Activated T-helper 1 cell treated with anti-CD3 and anti-CD28 coated beads, Interleukin-12 subunit alpha, Interleukin-12 subunit beta, Interleukin-2, Interleukin-4 antibody, amounts not matched to agents 30 ng/mL and 10 ng/mL and 1 ng/mL, durations not matched to agents 14 hours and 24 hours and 36 hours (primary cell): ENCODE measurements at places on chromosomes 13 and 19.

- no peak for DNase-seq
Measured at GRCh38 chr19:30530751-30531150, 158.6 kb downstream of the ZNF536 start.

- no peak for DNase-seq
Measured at GRCh38 chr13:51542346-51543242, 41.7 kb upstream of the WDFY2 start.

DNA sequence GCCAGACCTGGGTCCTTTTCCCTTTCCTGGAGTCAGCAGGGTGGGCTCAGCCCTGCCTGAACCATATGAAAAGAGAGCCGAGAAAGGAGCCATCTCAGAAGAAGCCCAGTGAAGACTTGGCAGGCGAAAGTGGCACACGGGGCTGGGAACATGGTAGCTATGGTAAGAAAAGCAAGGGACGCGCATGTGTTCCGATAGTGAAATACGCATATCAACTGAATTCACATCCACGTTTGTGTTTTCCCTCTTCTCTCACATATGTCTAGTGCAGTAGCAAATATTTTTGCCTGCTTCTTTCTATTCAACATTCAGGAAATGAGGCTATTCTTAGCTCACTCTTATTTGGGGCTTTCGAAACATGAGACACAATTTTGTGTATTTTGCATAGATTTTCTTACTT is 54.1 kb upstream of the PEG3 start:
- DNase-seq, result no peak

DNA sequence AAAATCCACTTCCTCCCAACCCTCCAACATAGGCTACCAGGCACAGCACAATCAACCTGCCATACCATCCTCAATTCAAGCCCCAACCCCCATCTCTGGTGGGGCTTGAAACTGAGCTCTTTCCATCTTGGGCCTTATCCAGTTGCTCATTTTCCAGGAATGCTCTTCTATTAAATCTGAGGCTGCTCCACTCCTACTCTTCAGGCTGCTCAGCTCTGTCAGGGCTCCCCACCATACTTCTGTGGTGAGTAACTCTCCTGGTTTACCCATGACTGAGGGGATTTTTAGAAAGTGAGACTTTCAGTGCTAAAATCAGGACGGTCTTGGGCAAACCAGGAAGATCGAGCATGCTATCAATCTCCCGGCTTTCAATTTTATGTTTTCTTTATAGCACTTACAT is 512.8 kb downstream of the LMO7 start:
- no peak for DNase-seq

DNA sequence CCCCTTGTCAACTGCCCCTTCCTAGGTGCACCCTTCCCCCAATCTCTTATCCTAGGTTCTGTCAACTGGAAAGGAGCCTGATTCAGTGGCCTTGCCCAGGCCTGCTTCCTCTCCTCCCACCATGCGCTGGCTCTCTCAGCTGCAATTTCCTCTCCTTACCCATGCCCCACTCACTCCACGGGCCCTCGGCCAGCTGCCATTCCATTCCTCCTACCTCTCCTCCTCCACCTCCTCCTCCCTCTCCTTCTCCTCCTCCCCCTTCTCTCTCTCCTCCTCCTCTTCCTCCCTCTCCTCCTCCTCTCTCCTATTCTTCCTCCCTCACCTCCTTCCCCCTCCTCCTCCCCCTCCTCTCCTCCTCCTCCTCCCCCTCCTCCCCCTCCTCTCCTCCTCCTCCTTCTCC is 9.6 kb upstream of the TIMM44 start:
- no peak for DNase-seq

DNA sequence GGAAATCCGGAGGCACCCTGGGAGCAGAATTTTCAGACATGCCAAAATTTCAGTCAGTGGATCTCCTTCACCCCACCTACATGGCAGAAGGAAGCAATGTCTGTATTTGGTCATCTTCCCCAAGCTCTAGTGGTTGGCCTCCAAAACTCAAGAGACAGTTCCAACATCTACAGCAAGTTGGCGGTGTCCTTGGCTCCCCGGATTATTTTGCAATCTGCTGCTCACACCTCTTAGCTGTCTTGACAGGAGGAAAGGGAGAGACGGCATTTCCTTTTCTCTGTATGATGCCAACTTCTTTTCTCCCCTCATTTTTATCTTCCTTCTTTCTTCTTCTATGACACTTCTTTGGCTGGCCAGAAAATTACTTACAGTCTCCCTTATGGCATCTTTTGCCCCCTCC is 159.9 kb downstream of the SUCLA2 start:
- DNase-seq, result no peak
